ENCODE measurements at places on chromosomes 7 and 10.

DNA sequence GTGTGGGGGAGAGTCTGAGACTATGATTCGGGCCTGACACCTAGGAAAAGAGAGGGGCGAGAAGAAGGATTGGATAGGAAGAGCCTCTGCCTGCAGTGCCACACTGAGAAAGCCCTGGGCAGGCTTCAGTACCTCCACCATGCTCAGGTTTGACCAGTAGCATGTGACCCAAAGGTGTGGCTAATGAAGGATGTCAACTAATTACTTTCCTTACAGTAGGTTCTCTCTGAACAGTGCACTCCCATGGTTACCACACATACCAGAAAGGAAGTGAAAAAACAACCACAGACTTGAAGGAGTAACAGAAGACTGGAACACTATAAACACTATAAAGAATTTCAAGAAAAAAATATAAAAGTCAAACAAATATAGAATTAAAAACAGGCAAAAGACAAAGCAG is 46.2 kb downstream of the SEM1 start:
- no peak for DNase-seq

DNA sequence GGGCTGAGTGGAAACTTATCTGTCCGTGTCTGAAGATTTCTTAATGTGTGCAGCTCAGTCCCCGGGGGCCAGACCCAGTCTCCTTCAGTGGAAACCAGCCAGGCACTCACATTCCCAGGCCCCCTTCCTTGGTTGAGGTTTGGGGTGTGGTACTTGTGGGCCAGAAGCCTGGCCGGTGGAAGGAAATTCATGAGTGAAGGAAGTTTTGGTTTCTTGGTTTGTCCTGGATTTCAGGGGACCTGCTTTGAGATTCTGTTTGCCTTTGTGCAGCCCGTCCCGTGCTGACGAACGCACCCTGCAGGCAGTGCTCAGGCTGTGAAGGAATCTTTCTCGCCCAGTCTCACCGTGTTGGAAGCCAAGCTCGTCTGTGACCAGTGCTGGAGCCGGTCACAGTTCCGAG is 2.9 kb downstream of the INPP5A start:
- no peak for DNase-seq

DNA sequence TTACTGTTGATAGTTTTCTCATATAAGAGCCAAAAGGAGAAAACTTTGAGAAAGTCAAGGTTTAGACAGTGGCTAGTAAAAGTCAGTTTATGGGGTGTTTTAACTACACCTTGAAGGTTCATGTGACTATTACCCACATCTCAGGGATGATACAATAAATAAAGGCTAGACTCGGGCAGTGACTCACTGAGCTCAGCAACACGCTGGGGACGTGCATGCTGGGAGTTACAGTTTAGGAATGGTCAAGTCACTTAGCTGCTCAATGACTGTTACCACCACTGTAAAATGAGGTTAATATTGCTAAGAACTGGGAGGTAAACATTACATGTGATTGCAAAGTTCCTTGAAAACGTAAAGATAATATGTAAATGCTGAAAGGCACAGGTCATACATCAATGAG is 1254.4 kb upstream of the PHF14 start:
- no peak for DNase-seq

- DNase-seq: no peak
Observed at GRCh38 chr7:6654842-6655610, 17.9 kb downstream of the ZNF316 start.

GRCh38 chr10:124524991-124525653 is 63.5 kb downstream of the LHPP start:
- DNase-seq: no peak

DNA sequence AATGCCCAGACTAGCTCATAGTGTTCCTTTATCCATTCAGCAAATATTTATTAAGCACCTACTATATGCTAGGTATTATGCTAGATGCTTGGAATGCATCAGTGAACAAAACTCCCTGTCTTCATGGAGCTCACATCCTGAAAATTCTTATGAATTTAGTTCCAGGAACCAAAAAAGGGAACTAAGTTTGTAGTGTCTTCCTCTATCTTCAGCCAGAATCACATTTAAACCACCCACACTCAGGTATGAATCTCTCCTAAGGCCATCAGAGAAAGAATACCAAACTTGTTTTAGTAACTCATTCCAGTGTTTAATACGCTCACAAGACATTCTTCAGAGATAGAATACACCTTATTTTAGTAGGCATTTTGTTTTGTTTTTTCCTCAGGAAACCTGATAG is 10.1 kb upstream of the EGR2 start:
- DNase-seq: no peak

DNA sequence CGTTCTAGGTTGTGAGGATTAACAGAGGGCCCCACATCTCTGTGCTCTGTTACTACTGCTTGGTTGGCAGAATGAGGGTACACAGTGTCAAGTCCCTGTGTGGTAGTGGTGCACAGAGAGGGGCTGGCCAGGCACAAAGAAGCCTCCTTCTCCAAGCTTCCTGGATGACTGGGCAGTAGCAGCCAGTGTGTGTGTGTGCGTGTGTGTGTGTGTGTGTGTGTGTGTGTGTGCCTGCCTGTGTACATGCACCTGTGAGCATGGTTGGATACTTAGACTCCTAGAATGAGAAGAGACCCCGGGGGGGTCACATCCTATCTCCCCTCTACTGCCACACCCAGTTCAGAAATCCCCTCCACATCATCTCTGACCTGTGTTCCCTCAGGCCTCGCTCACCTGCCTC is 146.7 kb upstream of the UNC5B start:
- no peak for DNase-seq

- DNase-seq: no peak
Observed at GRCh38 chr10:33412653-33413361, 78.3 kb upstream of the NRP1 start.

DNA sequence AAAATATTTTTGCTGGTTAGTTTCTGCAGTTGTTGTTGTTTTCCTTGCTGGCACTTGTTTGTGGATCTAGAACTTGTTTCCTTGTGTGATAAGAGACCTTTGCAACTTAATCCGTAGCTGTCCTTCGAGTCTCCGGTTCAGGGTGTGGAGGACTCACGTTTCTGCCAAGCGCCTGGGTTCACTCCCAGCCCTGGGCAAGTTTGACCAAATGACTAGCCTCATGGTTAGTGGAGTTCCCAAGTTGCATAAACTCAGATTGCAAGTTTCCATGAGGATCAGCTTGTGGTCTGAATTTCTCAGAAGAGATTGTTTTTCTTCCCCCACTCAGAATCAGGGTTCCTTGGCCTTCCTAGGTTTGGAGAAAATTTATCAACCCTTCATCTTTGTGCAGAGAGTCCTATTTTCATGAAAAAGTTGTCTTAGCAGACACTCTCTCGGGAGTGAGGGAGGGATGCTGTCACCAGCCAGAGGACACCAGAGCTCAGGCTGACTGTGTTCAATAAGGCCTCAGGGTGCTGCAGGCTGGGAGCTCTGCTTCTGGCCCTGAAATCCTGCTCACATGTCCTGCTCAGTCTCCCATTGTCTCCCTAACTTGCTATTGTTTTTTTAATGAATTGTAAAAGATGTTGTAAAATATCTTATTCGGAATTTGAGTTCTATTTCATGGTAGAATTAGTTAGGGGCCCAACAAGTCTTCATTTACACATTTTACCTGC is 377.7 kb upstream of the KLF6 start:
- DNase-seq: no peak

GRCh38 chr10:88793712-88794299 is 8.7 kb upstream of the LIPM start:
- no peak for DNase-seq

DNA sequence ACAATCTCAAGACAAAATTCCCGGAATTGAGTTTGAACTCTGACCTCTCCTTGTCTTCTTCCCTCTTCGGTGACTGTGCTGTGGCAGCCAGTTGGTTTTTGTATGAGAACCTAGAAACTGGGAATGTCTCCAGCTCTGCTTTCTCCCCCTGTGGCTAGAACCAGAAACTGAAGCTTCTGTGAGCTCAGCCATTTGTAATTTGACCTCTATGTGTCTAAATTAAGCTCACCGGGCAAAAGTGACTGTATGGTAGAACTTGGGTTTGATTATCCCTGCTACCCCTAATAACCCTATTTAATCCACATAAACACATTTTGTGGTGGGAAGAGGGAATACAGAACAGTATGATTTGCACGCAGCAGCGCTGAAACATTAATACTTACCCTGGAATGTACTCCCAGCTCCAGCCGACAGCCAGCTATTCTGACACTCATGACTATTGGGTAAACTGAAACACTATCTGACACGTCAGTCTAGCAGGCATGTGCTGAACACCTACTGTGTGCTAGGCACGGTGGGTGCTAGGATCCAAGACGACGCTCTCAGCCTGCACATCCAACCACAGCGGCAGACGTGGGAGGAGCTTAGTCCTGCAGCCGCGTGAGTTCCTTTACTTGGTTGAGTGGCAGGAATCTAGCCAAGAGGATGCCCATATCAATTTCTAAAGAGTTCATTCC is 324.8 kb downstream of the SFMBT2 start:
- no peak for DNase-seq

GRCh38 chr7:70735313-70735712 is 396.6 kb upstream of the GALNT17 start:
- DNase-seq: no peak

- no peak for DNase-seq
Observed at GRCh38 chr10:88541116-88541626, 41.9 kb downstream of the RNLS start.

DNA sequence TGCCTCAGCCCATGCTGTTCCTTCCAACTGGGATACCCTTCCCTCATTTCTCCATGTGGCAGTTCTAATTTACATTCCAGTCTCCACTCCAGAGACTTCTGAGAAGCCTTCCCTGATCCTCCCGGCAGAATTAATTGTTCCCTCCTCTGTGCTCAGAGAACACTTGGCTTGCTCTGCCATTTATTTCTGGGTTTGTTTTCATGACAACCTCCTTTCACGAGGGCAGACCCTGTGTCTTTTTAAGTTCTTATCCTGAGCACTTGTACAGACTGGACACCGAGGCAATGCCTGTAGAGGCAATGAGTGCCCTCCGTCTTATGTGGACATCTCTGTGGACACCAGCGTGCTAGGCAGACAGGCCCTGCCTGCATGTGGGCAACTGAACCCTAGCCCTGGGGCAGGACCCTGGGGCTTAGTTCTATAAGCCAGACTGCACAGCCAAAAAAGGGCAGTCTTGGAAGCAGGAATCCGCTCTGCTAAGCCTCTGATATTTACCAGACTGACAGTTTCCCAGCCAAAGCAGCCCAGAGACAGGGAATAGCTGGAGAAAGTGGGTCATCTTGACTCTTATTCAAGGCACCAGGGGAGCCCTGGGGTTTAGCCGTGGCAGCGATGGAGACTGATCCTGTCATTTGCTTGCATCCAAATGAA is 474.0 kb downstream of the RPS24 start:
- no peak for DNase-seq

DNA sequence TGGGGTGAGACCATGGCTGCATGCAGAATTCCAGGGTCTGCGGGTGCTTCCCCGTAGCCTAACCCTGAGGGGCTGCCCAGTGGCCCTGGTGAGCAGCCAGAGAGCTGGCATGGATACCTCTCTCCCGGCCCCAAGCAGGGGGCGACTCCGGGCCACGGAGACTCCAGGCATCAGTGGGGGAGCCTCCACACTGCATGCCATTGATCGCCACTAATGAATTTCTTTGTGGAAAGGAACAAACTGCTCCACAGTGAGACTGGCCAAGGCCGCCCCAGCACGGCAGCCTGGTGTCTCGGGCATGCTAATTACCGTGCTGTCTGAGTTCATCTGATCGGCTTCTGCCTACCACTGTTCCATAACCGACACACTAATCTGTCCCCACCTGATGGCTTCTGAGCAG is 184.4 kb downstream of the GRID1 start:
- DNase-seq: no peak

GRCh38 chr7:35565927-35566326 is 129.0 kb downstream of the HERPUD2 start:
- no peak for DNase-seq

DNA sequence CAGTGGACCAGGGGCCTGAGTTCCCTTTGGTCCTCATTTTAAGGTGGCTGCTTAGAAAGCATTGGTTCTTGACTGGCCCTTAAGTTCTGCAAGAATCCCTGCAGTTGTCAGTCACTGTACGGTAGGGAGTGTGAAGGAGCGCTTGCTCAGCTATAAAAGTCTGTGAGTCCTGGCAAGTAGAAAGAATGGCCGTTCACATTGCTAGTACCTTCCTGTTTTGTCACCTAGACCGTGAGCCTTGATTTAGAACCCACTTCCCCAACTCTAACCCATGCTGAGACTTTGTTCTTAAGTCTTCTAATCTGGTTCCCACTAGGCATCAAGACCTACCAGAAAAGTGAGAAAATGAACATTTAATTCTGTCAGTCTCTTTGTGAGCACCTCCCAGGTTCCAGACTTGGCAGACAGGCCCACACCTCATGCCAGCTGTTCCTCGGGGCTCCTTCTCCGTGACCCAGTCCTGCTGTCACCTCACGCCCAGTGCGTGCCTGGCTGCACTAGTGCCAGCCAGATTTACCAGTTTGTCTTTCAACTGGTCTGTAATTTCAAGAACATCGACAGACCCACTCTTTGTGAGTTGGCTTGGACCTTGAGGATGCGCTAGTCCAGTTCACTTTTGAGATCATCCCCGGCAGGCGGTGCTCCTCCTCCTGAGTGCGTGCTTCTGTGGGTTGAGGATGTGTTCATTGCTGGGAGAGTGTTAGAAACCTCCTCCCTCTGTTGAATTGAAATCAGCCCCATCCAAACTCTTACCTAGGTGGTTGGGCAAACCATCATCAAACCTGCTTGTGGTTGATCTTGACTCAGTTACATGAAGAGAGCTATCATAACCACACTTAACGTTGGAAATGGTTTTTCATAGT is 78.5 kb downstream of the SHH start:
- DNase-seq: peak; percentile 55

GRCh38 chr10:36504758-36505157 is 620.6 kb upstream of the ANKRD30A start:
- no peak for DNase-seq

DNA sequence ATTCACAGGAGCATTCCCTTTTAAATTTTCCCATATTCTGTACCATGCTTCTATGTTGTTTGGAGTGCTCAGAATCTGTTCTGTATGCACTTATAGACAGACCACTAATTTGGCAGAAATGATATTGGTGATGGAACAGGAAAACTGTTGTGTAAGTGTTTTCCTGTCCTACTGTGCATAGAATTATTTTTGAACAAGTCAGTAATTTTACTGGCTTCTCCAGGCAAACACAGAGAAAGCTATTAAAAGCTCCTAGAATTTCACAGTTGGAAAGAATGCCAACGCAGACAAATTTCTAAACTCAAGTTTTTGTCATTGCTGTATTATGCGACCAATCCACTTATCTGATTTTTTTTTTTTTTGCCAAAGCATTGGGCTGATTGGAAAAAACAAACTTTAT is 55.7 kb downstream of the ANKMY2 start:
- DNase-seq: no peak

GRCh38 chr10:92242910-92243671 is 47.8 kb downstream of the CPEB3 start:
- peak; percentile 47 for DNase-seq

DNA sequence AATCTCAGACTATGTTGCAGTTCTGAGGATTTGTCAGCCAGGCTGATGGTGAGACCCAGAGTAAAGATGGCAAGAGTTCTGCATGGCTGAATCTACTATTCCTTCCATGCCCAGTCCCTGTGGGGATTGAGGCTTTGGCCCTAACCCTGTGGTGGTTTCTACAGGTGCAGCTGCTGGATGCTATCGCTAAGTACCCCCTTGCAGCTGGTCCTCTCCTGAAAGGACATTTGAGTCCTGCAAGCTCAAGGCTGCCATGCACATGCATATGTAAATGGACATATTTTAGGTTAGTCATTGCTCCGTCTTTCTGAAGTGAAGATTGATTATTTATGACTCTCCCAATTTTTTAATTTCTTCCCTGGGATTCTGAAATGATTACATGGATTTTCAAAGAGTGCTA is 1122.2 kb upstream of the CELF2 start:
- DNase-seq: no peak

- no peak for DNase-seq
Observed at GRCh38 chr10:5198386-5198785, 1.7 kb downstream of the AKR1C4 start.

Measured in stimulated activated CD8-positive, alpha-beta memory T cell treated with anti-CD3 and anti-CD28 coated beads, Interleukin-4, amount 100 ng/mL, for 48 hours (primary cell).